Cardiac muscle cell (in vitro differentiated cells and primary cell): ENCODE measurements at places on chromosomes 6 and 20.

GRCh38 chr6:4948781-4949450 lies 54.9 kb downstream of the RPP40 start:
- DNase-seq = no peak

- no peak for DNase-seq
Observed at GRCh38 chr20:59158673-59159072, 4.9 kb upstream of the ZNF831 start.

DNA sequence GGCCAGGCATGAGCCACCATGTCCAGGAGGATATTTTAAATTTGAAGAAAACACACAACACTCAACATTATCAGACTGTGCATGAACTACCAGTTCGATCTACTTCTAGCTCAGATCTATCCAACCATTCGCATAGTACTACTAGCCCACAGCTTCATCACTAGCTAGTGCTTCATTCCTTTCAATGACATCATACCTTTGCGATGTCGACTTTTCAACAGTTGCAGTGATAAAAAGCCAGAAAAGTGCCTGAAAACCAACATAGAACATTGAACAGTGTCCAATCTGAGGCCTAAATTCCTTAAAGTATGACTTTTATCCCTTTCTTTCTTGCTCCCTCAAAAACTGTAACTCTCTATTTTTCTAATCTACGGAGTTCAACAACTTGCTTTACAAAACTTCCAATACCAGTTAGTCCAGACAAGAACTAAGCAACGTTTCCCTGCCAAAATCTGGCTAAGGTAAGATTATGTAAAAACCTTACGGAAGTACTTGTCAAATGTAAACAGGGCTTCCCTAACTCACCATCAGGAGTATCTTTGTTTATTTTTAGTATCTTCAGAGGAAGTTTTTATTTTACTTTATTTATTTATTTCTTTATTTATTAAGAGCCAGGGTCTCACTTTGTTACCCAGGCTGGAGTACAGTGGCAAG lies 434.0 kb upstream of the JARID2 start:
- no peak for DNase-seq

GRCh38 chr6:125612345-125612846 lies 137.0 kb upstream of the HEY2 start:
- DNase-seq = peak; percentile 8

GRCh38 chr6:101909366-101909765 lies 515.9 kb downstream of the GRIK2 start:
- no peak for DNase-seq

DNA sequence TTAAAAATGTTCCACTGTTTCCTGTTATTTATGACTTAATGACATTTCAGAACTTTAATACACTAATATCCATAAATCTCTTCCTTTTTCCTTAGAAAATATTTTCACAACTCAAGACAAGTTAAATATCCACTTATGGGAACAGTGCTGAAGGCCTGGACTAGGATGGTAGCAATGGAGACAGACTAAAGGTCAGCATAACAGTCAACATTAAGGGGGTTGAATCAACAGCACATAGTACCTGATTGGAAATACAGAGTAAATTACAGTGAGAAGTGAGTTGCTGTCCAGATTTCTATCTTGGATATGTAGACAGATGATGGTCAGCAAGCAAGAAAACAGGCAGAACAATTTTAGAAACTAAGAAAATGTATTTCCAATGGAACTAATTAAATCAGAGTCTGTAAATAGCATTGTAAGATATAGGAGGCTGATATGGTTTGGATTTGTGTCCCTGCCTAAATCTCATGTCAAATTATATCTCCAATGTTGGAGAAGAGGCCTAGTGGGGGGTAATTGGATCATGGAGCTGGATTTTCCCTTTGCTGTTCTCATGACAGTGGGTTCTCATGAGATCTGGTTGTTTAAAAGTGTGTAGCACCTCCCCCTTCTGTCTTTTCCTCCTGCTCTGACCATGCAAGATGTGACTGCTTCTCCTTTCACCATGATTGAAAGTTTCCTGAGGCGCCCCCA lies 682.7 kb downstream of the MAFB start:
- DNase-seq = no peak

GRCh38 chr20:17856024-17856564 lies 112.5 kb downstream of the SNX5 start:
- no peak for DNase-seq

- peak; percentile 39 for DNase-seq
Observed at GRCh38 chr6:37303891-37304503, 46.1 kb upstream of the TMEM217 start.

GRCh38 chr6:42726485-42727086 lies 4.2 kb upstream of the PRPH2 start:
- peak; percentile 90 for DNase-seq

DNA sequence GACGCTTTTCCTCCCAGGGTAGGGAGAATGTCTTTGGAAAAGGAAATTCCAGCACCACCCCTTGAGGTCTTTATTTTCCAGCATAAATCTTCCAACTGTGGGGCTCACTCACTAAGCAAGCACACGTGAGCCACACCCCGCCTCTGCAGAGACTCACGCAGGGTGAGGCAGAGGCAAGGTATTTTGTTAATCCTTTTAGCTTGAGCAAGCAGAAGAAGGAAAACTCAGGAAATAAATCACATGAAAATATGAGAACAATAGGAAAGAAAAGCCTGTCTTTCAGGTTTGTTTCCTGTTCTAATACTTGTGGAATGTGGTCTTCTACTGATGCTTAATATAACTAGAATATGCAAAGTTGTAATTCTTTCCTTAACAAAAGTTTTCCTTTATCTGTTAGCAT lies 4.1 kb upstream of the PHACTR2 start:
- DNase-seq = no peak

DNA sequence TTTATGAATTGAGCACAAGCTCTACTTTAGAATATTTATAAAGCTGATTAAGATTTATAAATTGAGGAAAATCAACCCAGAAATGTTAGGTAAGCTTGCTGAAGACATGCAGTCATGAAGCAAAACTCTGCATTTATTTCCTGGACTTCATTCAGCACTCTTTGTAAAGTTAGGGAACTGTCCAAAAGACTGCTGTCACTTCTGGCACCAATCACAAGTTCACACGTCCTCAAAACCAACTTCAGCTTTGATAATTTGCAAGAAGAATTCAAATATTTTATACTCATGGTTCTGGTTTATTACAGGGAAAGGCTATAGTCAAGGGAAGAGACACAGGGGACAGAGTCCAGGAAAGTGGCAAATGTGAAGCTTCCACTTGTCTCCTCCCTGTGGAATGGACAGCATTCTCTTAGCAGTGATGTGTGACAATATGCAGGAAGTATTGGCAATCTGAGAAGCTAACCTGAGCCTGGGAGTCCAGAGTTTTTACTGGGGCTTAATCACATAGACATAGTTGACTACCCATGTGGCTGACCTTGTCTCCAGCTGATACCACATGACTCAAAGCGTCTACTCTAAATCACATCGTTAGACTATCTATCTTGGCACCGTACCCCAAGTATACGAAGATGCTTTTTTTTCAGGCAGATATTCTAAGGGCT lies 85.4 kb downstream of the PPP1R14C start:
- no peak for DNase-seq

DNA sequence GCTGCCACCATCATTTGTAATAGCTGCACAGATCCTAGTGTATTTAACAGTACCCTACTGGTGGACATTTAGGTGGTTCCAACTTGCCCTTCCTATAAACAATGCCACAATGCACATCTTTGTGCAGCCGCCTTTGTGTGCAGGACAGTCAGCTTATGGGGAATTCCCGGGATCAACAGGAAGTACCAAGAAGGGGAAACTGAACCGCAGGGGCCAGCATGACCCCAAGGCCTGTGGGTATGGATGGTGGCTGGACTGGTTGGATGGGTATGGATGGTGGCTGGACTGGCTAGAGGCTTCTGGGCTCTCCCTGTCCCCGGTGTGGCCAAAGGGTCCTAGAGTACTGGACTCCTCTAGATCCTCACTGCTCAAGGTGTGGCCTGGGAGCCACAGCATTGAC lies 46.7 kb downstream of the CEBPB start:
- DNase-seq = no peak

DNA sequence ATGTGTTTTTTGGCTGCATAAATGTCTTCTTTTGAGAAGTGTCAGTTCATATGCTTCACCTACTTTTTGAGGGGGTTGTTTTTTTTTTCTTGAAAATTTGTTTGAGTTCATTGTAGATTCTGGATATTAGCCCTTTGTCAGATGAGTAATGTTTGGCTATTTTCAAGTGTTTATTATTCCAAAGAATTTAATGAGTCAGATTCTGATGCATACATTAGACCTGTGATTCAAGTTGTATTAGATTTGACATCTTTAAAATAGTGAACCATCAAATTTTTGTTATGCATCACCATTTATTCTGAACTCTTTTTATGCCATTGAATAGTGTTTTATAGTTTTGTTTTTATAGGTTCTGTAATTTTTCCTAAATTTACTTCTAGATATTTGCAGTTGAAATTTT lies 319.3 kb downstream of the PKHD1 start:
- DNase-seq = no peak

GRCh38 chr6:23784301-23784919 lies 341.6 kb upstream of the NRSN1 start:
- DNase-seq = no peak

- DNase-seq = no peak
Observed at GRCh38 chr6:28254121-28254519, 2.1 kb upstream of the ZKSCAN4 start.

DNA sequence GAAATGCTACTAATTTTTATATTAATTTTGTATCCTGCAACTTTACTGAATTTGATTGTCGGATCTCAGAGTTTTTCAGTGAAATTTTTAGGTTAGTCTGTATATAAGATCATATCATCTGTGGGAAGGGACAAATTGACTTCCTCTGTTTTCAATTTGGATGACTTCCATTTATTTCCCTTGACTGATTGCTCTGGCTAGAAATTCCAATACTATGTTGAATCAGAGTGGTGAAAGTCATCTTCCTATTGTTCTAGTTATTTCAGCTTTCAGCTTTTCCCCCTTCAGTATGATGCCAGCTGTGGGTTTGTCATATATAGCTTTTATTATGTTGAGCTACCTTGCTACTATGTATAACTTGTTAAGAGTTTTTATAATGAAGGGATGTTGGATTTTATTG lies 771.2 kb downstream of the KIF16B start:
- no peak for DNase-seq

DNA sequence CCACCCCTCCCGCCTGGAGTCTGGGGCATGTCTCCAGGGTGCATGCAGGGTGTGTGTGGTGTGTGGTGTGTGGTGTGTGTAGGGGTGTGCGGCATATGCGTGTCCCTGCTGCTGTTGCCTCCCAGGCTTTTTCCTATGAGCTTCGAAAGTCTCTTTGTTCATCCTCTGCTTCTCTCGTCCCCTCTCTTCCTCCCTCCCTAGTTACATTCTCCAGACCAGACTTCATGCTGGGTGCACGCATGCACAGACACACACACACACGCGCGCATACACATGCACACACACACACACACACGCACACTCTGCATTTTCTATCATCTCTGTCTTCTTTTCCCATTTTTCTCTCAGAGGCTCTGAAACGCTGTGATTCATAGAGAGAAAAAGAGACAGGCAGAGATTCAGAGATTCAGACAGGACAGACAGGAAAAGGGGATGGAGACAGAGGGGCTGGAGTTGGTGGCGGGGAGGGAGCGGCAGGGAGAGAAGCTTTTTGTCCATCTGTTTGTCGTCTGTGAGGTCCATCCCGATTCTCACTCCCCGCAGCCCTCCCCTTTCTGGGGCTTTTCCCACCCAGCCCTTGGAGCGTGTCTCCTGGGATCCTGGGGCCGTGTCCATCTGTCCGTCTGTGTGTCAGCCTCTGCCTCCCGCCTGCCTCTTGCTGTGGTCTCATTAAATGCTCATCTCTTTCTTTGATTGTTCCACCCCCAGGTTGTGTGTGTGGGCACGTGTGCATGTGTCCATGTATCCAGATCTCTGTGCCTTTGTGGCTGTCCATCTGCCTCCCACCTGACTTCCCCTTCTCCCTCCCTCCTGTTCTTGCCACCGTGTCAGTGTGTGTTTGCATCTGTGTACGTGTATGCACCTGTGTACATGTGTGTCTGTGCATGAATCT lies 62.6 kb downstream of the SRC start:
- DNase-seq = peak; percentile 10

- peak; percentile 28 for DNase-seq
Observed at GRCh38 chr20:36572701-36573102, 695 bp upstream of the TGIF2 start.

- DNase-seq = no peak
Observed at GRCh38 chr20:4013041-4013440, 2.3 kb downstream of the RNF24 start.

DNA sequence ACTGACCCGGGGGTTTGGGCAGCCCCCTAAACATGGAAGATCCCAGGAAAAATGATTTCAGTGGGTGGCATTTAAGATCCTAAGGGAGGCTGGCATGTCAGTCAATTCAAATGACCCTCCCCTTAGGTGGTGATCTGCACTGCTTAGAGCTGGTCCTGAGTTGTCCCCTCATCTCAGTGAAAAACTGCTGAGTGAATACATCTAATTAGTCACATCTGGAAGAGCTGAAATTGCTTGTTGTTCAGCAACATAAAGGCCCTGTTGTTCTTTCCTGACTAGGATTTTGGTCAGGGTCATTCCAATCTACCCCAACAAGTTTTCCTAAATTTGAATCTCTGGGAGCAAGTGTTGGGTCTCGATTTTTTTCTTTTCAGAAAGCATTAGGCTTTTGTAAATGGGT lies 126.4 kb downstream of the LCA5 start:
- no peak for DNase-seq

GRCh38 chr6:20200761-20201630 lies 11.3 kb downstream of the MBOAT1 start:
- no peak for DNase-seq

GRCh38 chr20:21433329-21433890 lies 36.1 kb upstream of the NKX2-4 start:
- peak; percentile 14 for DNase-seq

DNA sequence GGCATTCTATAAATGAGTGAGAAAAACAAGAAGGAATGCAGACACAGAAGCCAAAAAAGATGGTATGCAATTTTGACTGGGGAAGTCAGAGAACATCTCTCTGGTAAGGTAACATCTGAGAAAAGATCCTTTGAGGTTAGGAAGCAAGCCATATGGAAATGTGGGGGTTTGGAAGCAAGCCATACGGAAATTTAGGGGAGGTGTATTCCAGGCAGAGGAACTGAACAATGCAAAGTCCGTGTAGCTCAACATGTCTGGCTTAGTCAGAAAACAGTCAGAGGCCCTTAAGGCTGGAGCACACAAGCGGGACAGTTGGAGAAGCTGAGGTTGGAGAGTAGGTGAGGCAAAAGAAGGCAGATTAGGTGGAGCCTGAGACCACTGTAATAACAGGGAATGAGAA lies 35.3 kb downstream of the RALGAPA2 start:
- DNase-seq = peak; percentile 43

DNA sequence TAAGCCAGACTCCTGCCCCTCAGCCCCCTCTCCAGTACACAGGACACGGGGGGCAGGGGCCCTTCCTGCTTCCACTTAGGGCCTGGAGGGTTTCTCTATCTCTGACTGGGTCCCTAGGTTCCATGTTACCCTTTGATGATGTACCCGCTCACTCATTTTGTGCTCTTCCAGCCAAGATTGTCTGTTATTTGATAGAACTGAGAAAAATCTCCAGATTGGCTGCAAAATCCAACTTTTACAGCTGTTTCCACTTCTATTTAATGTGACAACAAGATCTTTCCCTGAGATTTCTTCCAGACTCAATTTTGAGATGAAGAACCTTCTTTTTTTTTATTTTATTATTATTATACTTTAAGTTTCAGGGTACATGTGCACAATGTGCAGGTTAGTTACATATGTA lies 85.7 kb downstream of the TMEM170B start:
- DNase-seq = no peak

- DNase-seq = no peak
Observed at GRCh38 chr6:7185561-7185960, 77.8 kb downstream of the RREB1 start.

- DNase-seq = no peak
Observed at GRCh38 chr6:143135325-143135724, 74.6 kb downstream of the AIG1 start.
